CD4-positive, alpha-beta T cell treated with Interferon alpha-2 for 1 hour (primary cell): ENCODE measurements at places on chromosomes 7 and 10.
A peak's percentile ranks its signal among the peaks of the same experiment; 100 is the strongest.

DNA sequence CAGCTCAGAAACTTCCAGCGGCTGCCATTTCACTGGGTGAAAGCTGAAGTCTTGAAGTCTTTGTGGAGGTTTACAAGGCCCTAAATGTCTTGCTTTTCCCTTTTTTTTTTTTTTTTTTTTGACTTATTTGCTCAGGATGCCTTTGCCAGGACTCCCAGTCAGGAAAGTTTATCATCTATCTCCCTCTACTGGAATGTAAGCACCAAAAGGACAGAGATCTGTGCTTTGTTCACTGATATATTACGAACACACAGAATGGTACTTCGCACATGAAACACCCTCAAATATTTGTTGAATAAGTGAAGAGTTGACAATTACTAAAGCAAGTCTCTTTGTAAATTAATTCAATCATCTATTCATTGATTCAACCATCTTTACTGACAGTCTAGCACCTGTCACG is 23.2 kb downstream of the ABCB4 start:
- DNase-seq: no peak

DNA sequence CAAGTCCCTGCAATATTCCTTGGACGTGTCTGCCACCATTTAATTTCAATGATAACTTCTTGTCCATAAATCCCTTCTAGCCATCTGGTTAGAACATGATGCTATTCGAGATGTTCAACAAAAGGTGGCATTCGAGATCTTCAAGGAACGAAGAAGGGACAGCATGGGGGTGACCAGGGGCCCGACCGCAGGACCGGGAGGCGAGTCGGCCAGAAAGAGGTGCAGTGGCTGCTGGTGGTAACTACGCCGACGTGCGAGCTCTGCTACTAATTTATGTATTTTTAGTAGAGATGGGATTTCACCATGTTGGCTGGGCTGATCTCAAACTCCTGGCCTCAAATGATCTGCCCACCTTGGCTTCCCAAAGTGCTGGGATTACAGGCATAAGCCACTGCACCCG is 4.7 kb downstream of the OPTN start:
- no peak for DNase-seq

GRCh38 chr7:129356176-129356575 is 78.1 kb upstream of the STRIP2 start:
- no peak for DNase-seq

- DNase-seq: no peak
Observed at GRCh38 chr7:111998326-111998725, 207.9 kb downstream of the DOCK4 start.

GRCh38 chr7:111752022-111752582 is 189.8 kb upstream of the IMMP2L start:
- DNase-seq: peak; percentile 51
